Jurkat, Clone E6-1 (cell line): ENCODE measurements at places on chromosomes 6 and 20.
A peak's percentile ranks its signal among the peaks of the same experiment; 100 is the strongest.

DNA sequence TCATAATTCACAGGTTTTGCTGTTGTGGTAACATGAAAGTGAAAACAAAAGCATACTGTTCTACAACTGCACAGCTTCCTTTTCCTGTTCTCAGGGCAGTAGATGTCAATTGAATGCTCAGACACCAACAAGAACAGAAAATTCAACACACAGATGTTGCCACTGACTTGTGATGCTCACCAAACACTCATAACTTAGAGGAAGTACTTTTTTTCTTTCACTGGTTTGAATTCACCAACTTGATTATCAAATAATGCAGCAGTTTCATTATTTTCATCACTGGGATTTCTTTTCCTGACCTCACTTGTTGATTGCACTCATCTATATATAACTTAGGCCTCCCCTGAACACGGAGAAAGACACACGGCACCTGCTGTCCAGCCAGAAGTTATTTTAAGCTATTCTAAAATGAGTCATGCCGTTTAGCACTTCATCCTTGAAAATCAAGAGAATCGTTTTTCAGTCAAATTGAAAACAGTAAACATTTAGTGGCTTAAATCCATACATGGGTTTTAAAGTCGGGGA lies 949 bp downstream of the TXLNB start:
- peak; percentile 94 for DNase-seq

GRCh38 chr6:11526156-11526505 lies 11.4 kb upstream of the TMEM170B start:
- DNase-seq: no peak

DNA sequence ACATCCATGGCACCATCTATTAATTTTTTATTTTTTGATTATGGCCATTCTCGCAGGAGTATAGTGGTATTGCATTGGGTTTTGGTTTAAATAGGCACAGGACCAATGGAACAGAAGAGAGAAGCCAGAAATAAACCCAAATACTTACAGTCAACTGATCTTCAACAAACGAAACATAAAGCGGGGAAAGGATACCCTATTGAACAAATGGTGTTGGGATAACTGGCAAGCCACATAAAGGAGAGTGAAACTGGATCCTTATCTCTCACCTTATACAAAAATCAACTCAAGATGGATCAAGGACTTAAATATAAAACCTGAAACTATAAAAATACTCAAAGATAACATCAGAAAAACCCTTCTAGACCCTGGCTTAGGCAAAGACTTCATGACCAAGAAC lies 25.3 kb upstream of the RUNX2 start:
- DNase-seq: peak; percentile 82

DNA sequence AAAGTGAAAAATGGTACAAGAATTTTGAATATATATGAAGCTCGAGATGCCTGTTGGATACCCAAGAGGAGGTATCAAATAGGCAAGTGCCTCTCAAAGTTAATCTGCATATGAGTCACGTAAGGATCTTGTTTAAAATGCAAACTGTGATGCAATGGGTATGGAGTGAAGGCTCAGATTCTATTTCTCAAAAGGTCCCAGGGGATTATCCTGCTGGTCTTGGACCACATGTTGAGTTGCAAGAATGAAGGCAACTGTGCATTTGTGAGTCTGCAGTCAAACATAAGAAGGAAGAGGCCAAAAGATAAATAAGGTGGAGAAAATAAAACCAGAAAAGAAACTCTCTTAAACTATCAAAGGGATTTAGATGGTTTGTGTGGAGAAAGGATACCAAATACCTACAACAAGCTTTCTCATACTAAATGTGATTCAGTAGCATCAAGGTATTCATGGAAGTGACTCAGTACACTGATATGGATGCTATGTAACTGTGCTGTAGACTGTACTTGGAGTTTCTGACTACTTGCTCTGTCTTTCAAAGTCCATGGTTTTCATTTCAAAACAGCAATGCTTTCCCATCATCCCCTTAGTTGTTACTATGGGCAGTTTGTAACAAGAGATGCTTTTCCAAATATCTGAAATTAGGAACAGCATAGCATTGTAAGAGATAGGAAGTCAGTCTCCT lies 106.3 kb downstream of the GFRAL start:
- DNase-seq: no peak

DNA sequence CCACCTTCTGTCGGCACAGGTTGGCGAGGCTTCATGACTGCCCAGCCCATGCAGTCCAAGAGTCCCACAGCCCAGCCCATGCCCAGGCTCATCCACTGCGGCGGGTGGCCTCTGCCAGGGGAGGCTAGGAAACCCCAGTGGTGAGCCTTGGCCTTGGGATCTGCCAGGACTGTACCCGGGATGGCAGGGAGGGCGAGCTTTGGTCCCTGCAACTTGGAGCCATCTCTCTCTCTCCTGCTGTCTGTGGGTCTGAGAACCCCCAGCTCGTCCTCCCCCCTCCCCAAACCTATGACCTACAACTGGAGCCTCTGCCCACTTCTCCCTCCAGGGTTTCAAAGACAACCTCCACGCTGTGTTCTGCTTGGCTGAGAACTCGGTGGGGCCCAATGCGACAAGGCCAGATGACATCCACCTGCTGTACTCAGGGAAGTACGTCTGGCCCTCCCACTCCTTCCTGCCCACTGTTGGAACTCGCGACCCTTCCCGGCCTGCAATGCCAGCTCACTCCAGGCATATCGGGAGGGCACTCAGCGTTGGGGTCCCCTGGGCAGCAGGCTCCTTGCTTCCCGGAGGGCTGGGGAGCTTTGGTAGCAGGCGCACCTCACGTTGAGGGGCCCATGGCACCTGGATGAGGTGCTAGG lies 19.7 kb downstream of the NPEPL1 start:
- DNase-seq: no peak

GRCh38 chr20:22555791-22556564 lies 28.4 kb downstream of the FOXA2 start:
- no peak for DNase-seq

DNA sequence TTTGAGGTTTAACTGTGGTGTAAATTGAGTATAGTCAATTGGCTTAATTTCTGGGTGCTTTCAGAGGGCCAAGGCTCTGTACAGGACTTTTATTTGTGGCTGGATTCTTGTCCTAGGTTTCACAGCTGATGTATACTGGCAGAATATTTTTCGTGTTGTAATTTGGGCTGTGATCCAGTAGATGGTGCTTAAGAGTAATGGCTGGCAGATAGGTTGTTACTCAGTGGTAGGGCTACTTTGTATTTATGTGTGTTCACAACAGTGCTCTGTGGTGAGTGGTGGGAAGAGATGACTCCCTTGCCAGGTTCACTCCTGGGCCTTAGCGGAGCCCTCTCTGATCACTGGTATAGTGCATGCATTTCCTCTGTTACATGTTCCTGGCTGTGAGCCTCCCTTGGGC lies 34.5 kb upstream of the FERMT1 start:
- peak; percentile 38 for DNase-seq

- no peak for DNase-seq
Measured at GRCh38 chr20:37230200-37230599, 31.4 kb downstream of the GHRH start.

DNA sequence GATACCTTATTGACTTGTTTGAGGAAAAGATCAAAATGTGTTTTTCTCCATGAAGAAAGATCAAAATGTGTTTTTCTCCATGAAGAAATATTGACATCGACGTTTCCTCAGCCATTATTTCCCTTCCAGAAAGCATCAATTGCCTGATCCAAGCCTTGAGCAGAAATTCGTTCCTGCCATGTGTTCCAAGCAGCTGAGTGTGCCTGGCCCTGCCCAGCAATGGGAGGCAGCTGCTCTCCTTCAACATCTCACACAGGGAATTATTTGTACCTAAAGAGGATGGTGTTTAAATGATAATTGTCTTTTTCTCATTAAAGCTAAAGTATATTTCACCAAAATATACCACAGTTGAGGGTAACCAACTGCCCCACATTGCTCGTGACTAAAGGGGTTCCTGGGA lies 7.8 kb upstream of the DUSP22 start:
- no peak for DNase-seq

DNA sequence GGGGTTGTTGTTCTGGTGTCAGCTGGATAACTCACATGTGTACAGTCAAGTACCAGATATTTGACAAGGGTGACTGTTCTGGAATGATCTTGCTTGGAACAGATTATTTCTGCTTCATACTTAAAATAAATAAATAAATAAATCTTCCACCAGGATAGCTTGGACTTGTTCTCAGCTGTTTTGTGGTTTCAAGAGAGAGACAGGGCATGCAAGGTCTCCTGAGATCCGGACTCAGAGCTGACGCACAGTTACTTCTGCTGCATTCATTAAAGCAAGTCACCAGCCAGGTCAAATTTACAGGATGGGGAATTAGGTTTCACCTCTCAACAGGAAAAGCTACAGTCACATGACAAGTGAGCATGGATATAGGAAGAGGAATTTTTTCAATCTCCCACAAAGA lies 285.0 kb upstream of the SPTLC3 start:
- no peak for DNase-seq

DNA sequence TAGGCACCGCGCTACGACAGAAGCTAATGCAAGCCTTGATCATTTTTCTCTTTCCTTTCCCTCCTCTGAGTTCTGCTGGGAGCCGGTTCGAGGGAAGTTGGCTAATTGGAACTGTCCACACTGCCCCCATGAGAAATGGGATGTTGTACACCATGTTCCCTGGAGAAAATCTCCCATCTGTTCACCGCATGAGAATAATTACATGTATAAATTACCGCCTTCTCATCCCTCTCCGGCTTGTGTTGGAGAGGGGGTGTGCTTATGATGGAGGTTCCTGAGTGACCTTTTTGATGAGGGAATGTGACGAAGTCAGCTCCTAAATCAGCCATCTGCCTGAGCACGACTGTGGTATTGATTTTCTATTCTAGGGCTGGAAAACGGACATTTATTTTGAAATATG lies 320.2 kb upstream of the SULF2 start:
- DNase-seq: no peak

GRCh38 chr6:68640491-68640835 lies 5.4 kb downstream of the ADGRB3 start:
- no peak for DNase-seq

- no peak for DNase-seq
Measured at GRCh38 chr20:61846741-61847419, 218.8 kb downstream of the TAF4 start.

- no peak for DNase-seq
Measured at GRCh38 chr6:34425132-34425497, 754 bp downstream of the RPS10 start.
